ENCODE measurements at places on chromosomes 1 and 21.
A peak's percentile ranks its signal among the peaks of the same experiment; 100 is the strongest.

DNA sequence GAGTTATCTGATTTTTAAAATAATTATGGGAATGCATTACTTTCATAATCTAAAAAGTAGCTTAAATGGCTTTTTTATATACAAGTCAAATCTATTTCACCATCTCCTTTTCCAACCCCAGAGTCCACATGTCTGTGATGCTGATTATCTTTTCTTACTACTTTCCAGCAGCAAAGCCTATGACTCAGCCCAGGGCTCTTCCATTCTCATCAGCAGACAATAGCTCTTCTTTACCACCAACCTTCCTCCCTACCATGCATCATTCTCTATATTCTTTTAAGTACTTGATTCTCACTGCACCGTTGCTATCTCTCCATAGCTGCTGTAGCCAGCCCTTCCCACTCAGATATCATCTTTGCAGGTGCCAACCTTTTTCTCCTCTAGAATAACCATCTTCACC is 61.3 kb downstream of the OVGP1 start:
- DNase-seq: no peak

DNA sequence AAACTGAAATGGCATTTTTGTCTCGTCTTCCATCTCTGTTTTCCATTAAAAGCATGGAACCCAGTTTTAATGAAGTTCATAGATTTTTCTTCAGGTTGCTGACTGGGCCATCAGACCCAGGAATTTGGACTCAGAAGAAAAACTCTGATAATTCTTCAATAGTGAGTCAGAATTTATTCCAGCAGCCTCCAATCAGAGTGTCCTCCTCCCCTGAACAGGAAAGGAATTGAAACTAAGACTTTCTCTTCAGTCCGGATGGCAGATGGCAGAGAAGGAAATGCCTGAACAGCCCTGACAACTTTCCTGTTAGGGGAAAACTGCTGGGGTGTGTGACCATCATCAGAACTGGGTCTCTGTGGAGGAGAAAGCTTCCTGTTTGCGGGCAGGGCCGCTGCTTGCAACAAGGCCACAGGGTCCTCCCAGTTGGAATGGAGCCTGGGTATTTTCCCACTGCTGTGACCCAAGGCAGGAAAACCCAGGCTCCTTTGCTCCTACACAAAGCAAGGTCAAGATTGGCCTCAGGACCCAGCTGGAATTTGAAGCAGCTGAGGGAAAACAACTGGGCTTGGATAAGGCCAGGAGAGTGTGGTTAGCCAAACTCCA is 20.7 kb downstream of the CD34 start:
- no peak for DNase-seq

DNA sequence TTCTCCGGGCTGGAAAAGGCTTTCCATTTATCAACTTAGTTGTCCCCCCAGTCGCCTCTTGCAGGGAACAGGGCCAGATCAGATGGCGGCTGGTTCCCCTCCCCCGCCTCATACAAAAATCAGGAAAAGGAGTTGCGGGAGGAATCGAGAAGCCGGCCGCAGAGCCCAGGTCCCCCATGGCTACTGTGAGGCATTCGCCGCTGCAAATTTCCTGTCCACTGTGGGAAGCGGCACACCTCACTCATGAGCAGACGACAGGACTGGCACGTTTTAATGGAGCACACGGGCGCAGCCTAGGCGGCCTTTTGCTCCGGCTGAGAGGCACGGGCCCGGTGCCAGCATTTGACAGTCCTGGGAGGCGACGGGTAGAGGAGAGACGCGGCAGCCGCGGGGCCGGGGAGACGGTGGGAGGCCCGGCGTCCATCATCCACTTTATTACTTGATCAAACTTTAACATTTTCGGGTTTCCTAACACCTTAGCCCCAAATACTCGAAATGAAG is 1.1 kb downstream of the GNG4 start:
- no peak for DNase-seq

GRCh38 chr1:170533298-170533697 is 1.3 kb downstream of the GORAB start:
- no peak for DNase-seq

GRCh38 chr1:67285780-67286488 is 21.7 kb upstream of the IL12RB2 start:
- DNase-seq: no peak

DNA sequence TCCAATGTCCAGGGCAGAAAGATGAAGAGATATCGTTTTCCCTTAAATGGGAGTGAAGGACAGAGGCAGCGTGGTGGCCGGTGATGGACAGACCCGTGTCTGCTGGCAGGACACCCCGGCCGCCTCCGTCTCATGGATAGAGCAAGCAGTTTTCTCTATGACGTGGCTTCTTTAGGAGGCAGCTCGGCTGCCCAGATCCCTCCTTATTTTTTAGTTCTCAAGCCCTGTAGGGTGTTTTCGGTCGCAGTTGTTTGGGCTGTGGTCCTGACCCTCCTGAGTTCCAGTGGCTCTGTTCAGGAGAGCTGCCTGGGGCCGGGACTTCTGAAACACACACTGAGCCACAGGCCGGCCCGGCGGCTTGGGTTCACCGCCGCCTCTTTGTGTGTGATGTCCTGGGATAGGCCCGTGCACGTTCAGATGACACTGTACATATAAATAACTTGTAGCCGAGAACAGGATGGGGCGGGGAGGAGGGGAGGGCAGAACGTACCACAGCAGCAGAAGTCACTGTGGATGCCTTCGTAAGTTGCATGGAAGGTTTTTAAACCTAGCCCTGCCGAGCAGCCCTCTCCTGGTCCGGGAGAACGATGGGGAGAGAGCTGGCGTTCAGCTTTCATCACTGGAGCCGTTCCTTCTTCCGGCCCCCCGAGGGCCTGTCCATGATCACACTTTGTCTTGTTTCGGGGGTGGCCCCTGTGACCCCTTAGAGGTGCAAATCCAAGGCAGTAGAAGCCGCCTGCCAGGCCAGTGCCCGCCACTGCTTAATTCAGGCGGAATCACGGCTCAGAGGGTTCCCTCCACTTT is 65.2 kb downstream of the SIK1 start:
- peak; percentile 17 for DNase-seq

GRCh38 chr1:66439031-66439740 is 94.8 kb upstream of the SGIP1 start:
- no peak for DNase-seq

DNA sequence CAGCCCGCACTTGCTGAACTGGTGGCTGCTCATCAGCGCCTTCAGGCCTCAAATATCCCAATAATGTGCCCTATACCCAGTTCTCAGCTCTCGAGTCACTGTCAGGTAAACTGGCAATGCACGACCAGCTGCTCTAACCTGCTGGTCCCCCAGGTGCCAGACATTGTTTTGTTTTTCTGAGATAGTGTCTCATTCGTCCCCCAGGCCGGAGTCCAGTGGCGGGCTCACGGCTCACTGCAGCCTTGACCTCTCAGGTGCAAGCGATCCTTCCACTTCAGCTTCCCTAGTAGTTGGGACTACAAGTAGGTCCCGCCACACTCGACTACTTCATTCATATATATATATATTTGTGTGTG is 1.0 kb upstream of the NADK start:
- no peak for DNase-seq

- DNase-seq: no peak
These were observed 20.1 kb upstream of the NKAIN1 start for GRCh38 chr1:31259746-31260145.

DNA sequence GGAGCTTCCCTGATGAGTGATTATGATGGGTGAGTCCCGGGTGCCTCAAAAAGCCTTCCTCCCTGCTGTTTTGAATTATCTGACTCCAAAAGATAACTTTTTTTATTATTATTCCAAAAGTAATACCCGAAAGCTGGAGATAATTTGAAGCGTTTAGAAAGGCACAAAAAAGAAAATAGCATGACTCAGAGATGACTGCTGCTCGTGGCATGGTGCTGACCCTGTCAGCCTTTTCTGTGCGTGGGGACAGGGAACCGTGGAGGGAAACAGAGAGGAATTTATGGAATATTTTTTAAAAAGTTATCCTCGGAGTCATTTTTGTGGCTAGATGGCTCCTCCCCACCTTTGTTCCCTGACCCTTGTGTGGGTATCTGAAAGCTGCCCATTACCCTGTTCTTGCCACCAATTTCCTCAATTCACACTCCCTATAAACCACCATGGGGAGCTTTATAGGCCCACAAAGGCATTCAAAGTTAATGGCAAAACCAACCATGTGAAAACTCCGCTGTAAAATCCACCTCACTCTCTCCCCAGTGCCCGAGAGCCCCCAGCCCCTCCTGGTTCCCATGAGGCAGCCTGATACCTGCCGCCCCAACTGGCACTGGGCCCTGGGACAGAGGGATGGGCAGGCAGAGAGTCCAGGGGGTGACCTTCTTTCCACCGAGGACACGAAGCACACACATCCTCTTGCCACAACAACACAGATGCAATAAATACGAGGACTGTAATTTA is 37.5 kb downstream of the IGSF21 start:
- DNase-seq: no peak

DNA sequence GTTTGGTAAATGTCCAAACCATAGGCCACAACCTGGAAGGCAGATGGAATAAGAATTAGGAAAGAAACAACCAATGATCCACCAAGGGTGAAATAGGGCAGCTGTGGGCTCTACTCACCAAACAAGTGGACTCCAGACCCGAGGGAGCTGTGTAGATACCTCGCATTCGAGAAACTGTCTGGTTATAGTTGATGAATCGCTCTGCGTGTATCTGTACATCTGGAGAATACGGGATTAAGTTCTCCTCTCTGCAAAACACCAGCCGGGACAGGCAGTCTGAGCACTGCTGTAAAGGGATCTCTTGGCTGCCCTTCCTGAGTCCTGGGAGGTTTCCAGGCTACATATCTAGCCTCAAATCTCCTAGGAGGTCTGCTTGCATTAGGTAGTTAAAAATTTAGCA is 9.4 kb upstream of the UBR4 start:
- no peak for DNase-seq

DNA sequence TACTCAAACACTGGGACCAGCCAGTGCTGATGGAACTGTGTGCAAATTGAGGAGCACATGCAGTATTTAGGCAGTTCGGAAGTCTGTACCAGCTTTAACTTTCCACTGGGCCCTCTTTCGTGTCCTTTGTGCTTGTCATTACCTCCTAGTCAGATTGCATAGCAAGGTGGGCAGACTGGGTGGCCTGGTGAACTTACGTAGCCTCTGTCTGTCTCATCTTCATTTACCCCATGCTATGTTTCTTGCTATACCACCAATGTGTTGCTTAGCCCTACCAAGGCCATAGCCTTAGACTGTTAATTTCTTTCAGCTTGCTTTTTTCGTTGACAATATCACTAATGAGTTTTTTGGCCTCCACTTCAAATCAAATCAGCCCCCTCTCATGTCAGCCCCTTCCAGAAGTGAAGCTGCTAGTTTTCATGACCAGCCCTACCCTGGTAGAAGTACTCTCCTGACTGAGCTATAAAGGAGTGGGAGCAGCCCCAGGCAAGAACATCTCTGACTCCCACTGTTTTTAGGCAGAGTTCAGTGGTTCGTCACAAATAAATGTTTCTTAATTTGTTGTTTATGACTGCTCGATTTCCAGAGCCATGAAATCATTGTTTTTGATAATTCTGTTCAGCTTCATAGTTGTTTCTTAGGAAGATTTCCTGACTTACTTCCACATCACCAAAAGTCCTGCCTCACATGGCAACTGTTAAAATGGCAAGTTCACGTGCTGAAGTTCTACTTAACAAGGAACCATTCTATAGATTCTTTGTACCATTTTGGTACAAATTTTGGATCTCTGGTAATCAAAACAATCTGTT is 19.3 kb downstream of the PRKACB start:
- no peak for DNase-seq

DNA sequence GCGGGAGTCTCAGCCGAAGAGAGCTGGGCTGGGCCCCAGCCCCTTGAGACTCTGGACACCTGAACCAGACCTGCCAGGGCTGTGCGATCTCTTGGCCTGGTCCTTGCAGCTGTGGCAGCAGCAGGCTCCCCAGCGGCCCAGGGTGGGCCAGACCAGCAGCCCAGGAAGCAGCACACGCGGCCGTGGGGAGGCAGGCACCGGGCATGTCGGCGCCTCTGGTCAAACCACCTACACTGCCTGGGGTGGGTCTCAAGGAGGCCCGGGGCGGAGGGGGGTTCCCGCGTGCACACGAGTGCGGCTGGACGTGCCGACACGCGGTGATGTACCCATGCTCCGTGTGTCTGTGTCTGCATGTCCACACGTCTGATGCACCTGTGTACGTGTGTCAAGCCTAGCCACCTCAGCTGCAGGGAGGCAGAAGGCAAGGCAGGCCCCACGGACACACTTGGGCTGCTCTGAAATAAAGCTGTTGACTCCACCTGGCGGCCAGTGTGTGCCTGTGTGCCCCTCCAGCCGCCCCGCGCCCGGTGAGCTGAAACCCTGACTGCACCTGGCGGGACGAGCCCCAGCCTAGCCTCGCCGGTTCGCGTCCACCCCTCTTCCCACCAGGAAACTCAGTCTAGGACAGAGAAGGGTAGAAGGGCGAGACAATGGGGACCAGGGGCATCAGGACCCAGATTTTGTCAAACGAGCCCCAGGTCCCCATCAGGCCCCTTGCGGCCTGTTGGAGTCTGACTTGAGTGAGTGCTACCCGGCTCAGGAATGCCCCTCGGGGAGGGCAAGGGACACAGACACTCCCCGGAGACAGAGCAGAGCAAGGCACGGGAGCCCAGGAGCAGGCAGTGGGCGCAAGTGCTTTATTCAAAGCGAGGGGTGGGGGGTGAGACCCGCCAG is 11.6 kb downstream of the SCNN1D start:
- peak; percentile 41 for DNase-seq

DNA sequence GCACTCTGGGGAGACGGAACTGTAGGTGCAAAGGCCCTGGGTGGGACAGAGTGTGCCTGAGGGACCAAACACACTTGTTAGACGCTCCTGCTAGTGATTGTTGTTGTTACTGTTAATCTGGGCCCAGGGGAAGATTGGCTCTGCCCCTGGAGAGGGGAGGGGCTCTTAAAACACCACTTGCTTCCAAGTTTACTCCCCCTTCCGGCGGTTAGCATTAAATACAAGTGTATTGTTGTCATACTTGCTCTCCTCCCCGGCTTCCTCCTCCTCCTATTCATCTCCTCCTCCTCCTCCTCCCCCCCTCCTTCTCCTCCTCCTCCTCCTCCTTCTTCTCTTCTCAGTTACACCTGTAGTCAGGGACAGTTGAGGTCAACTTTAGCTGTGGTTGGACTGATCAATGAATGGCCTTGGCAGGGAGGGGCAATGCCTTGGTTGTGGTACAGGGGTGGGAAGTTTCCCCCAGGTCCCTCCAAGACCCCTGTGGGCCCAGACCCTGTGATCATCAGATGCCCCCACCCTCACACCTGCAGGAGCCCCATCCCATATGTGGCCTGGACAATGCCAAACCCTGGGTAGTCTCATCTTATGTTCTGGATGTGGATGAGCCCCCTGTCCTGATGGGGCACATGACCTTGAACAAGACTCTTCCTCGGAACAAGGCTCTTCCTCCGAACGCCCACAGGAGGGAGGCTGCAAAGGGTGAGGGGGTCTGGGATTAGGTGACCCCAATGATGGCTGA is 217.3 kb downstream of the PTPRU start:
- DNase-seq: no peak

DNA sequence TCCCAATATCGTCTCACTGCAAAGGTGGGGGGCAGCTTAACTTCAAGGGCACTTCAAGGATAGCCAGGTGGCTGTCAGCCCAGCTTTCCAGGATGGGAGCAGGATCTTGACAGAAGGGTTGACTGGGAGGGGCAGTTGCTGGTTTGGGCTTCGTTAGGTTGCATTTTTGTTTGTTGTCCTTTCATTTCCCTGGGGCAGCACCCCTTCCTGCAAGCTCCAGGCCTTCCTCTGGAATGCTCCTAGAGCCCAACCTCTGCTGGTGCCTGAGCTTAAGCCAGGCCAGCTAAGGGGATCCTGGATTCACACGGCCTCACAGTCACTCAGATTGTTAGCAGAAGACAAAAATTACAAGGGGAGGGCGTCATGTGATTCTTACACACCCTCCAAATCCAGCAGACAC is 4.1 kb upstream of the OLIG2 start:
- DNase-seq: no peak
